ENCODE measurements at places on chromosomes 16 and 17.

DNA sequence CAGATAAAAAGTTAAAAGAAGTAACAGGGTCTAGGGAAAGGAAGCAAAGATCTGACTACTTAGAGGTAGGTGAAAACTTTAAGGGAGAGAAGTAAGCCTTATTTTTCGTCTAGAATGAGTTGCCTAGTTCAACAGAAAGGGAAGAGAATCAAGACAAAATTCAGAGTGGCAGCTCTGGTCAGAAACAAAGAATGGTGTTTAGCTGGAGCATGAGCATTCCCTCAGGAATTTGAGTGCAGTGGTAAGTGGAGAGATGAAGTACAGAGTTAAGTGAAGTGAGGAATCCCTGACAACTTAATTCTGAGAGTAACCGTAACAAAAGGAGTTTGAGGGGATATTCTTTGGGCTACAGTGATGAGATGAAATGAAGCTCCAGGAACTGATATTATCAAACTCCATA is 11.5 kb downstream of the SMG6 start:
- DNase-seq: no peak

DNA sequence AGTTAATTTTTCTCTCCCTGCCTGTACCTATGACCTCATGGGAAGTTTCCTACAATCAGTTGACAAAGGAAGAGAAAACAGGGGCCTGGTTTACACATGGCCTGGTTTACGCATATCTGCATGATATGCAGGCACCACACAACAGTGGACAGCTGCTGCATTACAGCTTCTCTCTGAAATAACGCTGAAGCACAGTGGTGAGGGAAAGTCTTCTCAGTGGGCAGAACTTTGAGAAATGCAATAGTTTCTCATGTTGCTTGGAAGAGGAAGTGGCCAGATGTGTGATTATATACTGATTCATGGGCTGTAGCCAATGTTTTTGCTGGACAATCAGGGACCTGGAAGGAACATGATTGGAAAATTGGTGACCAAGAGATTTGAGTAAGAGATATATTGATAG is 324.1 kb upstream of the GOT2 start:
- no peak for DNase-seq

DNA sequence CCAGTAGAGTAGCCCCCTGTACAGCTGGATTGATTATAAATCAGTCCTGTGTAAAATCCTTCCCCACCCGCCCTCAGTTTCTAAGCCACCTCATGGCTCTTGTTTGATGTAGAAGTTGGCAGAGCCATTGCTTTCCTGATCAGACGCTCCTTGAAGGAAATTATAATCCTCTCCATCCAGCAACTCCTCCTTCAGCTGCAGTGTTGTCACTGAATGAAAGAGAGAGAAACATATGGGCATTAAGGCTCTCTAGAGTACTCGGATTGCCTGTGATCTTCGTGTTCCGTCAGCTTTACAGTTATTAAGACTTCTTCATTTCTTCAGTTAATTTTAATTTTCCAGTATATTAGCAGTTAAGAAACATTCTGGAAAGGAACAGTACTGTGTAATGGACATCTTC is 14.3 kb downstream of the NME2 start:
- DNase-seq: no peak

- no peak for DNase-seq
These were observed 16.6 kb downstream of the NOS2 start for GRCh38 chr17:27783440-27784350.

DNA sequence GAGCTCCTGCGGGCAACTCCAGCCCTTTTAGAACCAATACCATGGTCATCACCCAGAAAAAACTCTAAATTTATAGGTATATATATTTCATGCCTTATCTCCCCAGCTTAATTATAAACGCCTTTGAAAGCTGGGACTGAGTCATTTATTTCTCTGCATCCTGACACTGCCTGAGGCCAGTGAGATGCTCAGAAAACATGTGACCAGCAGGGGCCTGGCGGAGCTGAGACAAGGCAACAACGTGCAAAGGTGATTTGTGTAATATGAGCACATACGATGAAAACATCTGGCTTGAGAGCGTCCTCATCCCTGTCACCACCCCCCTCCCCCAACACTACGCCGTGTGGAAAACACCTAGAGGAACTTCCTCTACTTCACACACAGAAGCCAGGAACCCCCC is 22.7 kb downstream of the NXN start:
- no peak for DNase-seq

DNA sequence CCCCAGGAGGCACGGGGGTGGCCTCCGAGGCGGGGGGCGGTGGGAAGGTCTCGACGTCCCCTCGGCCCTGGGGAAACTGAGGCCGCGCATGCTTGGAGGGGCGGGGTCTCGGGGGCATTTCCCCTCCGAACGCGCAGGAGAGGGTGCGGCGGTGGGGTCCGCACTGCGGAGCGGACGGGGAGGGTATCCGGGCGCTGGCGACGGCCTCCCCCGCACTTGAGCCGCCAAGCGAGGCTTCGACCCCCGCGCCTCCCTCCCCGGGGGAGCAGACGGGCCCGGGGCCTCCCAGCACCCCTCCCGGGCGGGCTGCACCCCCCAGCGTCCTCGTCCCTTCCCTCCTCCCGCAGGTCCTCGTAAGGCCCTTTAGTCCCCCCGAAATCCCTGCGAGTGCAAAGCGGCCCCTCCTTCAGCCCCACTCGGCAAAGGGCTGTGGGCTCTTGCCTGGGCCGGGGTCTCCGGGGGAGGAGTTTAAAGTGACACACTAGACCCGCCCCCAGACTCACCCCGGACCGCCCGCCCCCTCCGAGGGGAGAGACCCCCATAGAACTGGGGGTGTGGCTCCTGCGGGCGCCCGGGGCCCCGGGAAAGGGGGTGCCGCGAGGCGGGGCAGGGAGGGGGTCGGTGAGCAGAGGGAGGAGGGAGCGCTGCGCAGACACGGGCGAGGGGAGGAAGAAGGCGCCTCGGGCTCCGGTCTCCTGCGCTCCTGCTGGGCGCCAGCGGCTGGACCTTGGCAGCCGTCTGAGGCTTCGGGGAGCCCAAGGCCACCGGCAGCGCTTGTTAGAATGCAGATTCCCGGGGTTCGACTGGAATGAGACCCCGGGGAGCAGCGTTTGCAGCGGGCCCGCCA is 632 bp downstream of the BAIAP3 start:
- DNase-seq: no peak

DNA sequence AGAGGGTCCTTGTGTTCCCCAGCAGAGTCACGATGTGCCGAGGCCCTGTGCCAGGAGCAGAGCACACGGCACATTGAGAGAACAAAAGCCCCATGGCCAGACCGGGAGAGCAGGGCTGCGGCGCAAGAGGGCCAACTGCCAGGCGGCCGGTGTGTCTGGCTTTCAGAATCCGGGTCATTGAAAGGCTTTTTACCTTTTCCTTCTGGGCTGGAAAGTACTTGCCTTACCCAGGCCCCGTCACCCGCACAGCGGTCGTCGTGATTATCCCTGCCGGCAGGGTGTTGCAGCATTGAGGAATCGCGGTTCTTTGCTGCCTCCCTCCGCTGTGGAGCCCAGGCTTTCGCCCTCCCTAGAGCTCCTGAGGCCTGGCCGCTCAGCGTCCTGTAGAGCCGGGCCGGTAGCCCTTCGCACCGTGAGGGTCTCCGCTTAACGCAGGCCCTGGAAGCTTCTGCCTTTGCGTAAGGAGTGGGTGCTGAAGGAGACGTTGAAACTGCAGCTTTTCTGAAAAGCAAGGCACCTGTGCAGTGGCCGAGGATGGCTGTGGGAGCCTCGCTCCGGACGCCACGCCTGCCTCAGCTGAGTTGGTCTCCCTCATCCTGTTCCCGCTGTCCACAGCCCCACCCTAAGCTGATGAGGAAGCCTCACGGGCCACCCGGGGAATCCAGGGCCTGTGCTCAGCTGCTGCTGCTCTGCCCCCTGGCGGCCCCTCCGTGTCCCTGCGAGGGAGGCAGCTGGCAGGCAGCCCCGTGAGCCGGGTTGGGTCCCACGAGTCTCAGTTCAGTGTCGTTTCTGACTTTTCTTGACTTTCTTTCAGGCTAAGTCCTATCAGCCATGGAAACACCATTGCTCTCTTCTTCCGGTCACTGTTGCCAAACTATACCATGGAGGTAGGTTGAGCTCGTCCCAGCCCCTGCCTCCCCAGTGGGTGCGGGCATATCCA is 8.6 kb upstream of the MC1R start:
- DNase-seq: no peak

DNA sequence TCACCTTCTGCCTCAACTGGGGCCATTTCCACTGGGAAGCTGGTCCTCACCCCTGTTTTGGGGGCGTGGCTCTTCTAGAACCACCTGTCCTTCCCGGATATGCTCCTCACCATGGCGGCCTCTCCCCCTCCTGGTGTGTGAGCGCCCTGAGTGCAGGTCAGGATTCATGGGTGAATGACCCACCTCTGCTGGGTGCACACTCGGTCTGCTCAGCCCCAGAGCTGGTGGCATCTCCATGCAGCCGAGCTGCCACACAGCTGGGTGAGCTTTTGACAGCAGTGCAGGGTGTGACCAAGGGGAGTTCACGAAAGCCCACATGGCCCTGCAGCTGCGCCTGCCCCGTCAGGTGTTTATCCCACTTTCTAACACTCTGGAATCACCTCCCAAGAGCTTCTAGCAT is 27.3 kb downstream of the GRIN2C start:
- no peak for DNase-seq

- DNase-seq: no peak
These were observed 172.9 kb downstream of the STX8 start for GRCh38 chr17:9402590-9403199.

DNA sequence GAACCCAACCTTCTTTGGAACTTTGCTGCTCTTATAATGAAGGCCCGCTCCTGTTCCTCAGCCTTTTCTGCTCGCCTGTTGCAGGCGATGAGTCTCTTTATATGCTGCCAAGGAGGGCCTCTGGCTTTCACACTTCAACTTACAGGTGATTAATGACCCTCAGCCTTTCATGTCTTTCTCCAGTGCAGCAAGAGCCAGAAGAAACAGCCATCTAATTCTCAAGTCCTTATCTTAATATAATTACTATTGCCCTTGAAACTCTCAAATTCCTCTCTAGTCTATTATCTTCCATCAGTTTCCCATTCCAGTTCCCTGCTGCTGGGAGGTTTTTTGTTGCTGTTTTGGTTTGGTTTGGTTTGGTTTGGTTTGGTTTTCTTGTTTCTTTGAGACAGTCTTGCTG is 121.8 kb upstream of the MED13 start:
- DNase-seq: no peak

DNA sequence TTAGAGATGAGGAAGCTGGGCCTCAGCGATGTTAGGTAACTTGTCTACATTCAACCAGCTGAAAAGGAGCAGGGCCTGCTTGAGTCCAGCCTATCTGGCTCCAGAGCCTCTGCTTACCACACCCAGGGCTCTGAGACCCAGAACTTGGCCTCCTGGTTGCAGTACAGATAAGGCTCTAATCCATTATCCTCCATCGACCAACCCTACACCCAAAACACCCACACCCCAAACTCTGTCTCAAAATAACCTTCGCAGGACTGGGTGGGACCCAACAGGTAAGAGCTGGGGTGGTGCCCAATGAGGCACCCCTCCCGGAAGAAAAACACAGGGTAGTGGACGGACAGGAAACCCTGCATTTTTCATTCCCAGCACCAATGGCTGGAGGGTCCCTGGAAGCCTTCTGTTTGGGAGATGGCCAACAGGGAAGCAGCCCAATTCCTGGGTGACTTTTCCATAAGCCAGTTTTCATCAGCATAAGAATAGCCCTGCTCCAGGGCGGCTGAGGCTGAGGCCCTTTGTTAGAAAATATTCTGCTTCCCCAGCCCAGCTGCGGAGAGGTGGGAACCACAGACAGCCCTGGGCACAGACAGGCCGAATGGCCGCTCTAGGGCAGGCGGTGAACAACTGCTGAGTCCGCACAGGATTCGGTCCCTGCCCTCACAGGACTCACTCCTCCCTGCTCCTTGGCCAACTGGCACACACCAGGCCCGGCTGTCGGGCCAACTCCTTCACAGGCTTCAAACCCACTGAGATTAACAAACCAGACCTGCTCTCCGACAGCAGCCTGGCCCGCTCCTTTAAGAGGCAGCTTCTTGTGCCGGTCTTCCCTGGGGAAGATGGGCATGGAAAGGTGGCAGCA is 9.8 kb downstream of the SMIM5 start:
- DNase-seq: no peak

DNA sequence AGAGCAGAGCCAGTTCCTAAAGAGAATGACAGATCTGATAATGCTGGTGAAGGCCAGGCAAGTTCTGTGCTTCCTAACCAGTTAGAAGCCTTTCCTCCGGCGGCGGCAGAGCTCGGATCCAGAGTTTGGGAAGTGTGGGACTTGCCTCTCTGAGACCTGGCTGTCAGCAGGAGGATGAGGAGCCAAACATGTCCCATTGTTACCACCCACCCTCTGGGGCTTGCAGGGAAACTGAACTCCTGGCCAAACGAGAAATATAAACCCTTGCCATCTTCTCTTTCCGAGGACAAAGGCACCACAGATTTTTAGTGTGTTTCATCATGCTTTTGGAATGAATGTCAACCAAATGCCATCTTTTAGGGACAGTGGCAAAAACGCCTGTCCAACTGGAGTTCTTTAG is 80.2 kb upstream of the SMURF2 start:
- DNase-seq: no peak

- DNase-seq: no peak
These were observed 3.0 kb downstream of the SLC35G3 start for GRCh38 chr17:35191001-35191695.

DNA sequence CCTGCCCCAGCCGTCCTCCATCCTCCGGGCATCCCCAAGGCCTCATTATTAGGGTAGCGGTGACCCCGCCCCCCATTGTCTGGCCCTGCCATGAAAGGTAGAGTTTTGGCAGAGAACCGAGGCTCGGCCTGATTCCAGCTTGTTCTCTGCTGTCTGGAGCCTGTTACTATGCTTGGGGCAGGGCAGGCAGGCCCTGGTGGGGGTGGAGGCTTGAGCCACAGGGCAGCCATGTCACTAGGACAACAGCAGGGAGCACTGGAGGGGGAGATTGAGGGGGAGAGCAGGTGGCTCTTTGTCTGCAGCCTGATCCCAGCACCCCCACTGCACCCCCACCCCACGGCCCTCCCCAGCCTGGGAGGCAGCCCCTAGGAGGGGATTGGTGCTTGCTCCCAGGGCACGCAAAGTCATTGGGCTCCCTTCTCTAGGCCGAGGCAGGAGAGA is 15.4 kb downstream of the RHBDL3 start:
- no peak for DNase-seq

DNA sequence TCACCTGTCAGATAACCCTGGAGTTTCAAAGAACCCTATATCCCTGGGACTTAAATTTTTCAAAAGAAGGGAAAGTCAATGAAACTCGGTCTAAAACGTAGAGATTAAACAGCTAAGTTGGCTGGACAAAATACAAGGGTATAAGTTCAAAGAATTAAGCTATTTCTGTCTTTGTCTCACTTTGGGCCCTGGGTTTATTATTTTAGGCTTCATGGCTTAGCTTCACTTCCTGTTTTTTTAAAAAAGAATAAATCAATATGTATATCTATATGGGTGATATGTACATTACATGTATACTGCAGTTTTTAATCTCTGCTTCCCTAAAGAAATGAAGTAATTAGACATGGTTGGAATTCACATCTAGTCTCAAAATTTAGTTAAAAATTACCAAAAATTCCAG is 132.3 kb downstream of the TRIM37 start:
- DNase-seq: no peak

Data from NCI-H187 treated with DMSO at 0.1 percent for 48 hours (cell line).